ENCODE measurements at places on chromosomes 11 and 22.

DNA sequence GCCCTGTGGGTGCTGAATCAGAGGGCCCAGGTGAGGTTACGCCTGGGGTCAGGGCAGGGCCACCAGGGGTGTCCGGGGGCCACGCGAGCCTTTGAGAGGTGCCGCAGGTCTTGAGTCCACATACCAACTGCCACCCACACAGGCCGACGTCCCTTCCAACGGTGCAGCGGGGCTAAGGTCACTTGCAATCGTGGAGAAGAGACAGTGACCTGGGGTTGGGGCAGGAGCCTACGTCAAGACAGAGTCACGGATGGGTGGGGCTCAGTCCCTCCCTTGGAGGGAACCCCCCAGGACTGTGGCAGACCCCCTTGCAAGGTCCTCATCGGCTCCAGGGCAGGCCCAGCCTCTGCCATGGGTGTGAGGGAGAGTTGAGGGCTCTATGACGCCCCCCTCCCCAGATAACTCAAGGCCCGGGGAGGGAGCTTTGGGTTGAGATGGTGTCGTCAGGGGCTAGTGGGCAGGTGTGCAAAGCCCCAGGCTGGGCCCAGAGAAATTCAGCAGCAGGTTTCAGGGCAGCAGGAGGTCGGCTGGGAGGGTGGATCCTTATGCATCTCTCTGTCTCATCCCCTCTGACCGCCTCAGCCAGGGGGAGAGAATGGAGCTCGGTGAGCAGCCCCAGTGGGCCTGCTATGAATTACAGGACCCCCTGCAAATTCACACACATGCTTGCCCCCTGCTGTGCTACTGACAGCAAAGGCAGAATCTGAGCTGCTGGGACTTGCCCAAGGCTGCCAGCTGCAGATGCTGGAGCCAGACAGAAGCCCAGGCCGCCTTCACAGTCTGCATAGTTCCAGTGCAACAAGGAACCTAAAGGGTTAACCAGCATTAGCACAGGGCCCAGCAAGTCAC, 60.0 kb downstream of the MYEOV start:
- DNase-seq: no peak

DNA sequence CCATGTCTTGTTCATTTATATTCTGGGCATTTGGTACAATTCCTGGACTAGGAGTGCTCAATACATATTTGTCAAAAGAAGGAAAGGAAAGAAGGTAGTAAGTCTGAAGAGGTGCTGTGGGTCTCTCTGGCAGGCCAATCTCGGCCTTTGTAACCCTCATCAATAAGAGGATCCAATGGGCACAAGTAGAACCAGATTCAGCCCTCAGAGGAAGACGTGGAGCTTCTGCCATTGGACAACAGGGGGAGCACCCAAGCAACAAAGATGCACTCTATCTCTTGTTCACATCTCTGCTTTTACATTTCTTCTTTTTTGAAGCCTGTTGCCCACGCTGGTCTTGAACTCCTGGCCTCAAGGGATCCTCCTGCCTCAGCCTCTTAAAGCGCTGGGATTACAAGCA, 2.2 kb upstream of the VPS11 start:
- DNase-seq: no peak

GRCh38 chr11:102256251-102256650, 61.0 kb upstream of the BIRC3 start:
- DNase-seq: no peak

- DNase-seq: peak; percentile 66
Measured at GRCh38 chr11:65418681-65419459, 3.7 kb upstream of the NEAT1 start.

DNA sequence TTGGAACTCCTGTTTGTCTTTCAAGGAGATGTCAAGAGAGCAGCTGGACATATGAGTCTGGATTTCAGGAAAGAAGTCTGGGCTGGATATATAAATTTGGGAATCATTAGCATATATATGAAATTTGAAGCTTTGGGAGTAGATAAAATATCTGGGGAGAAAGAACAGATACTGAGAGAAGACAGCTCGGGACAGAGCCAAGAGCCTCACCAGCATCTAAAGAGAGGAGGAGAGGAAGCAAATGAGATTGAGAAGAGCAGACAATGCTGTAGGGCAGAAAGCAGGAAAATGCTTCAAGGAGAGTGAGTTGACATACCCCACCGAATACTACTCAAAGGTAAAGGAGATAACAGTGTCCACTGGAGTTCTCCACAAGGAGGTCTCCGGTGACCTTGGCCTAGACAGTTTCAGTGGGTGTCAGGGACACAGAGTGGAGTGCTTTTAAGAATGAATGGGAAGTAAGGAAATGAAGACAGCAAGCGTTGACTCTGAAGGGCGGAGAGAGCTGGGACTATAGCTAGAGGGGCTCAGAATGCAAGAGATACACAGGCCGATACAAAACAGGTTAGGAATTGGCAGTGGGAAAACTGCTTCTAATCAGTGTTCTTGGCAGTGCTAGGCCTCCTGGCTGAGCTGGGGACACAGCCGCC, 862 bp downstream of the APBB1 start:
- DNase-seq: no peak

DNA sequence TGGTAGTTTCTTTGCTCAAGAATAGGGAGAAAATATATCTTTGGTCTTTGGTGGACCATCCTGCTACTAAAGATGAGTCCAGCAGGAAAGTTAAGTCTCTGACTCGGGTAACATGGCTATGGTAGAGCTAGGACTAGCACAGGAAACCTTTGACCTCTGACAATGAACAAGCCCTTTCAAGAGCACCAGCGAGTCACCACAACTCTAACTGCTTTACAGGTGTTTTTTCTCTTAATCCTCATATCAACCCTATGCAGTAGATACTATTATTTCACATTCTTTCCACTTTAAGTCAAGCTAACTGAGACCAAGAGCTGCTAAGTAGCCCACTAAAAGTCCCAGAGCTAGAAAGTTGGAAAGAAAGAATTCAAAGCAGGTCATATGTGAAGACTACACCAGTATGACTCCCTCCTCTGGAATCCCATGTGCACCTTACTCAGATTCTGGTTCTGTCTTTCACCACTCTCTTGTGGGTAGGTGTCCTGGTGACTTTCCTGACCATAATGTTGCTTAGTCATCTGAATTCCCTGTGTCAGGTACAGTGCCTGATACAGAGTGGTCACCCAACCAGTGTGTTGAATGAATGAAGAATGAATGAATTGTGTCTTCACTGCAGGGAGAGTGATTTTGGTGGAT, 53.8 kb upstream of the ME3 start:
- no peak for DNase-seq

GRCh38 chr11:44094260-44094868, 1.1 kb upstream of the EXT2 start:
- DNase-seq: peak; percentile 70

GRCh38 chr11:40168414-40168813, 1291.0 kb downstream of the LRRC4C start:
- no peak for DNase-seq

All from activated CD4-positive, CD25-positive, alpha-beta regulatory T cell treated with anti-CD3 and anti-CD28 coated beads, Interleukin-2, amount 50 U/mL, for 16 hours (primary cell).